ENCODE measurements at places on chromosomes 5 and 9.

- DNase-seq = no peak
Measured at GRCh38 chr9:124778575-124779367, 1.8 kb downstream of the OLFML2A start.

- peak; percentile 71 for DNase-seq
Measured at GRCh38 chr9:6080154-6080716, 64.8 kb upstream of the RANBP6 start.

DNA sequence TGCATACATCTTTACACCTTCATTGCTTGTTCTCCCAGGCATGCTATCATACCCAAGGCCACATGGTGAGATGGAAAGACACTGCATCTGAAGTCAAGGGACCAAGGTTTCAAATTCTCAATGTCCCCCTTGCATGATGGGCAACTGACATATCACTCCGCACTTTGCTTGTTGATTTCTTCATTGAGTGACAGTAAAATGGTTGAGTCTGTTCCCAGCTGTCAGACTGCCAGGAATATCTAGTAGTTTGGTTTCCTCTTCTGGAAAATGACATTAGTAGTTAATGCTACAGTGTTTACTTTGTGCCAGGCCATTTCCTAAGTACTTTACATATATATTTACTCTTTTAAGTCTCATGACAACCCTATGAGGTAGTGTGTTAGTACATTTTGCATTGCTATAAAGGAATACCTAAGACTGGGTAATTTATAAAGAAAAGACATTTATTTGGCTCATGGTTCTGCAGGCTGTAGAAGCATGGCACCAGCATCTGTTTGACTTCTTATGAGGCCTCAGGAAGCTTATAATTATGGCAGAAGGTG lies 114.4 kb downstream of the PCSK1 start:
- no peak for DNase-seq

DNA sequence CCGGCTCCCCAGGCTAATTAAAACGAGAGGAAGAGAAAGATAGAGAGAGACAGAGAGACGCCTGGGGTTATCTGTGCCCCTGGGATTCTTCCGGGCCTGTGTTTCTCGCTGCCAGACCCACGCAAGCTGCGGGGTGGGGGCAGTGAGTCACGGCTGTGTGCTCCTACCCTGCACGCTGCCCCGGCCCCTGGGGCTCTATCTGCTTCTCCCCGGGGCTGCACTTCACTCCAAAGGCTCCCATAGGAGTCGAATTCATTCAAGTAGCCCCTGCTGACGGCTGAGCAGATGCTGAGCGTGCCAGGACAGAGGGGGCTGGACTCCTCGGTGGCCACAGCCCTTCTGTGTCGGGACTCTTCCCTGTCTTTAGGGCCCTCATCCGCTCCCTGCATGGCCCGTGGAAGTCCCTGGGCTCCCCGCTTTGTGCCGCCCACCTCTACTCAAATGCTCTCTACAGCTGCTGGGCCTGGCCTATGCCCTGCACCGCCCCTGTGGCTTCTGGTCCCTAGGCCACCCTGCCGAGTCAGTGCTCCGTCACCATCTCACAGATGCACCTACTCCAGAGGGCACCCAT lies 22.8 kb downstream of the SARDH start:
- DNase-seq = no peak

DNA sequence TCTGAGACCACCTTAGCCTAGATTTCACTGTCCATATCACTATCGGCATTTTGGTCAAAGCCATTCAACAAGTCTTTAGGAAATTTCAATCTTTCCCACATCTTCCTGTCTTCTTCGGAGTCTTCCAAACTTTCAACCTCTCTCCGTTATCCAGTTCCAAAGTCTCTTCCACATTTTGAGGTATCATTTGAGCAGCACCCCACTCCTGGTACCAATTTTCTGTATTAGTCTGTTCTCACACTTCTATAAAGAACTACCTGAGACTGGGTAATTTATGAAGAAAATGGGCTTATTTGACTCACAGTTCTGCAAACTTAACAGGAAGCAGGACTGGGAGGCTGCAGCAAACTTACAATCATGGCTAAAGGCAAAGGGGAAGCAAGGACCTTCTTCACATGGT lies 215.5 kb downstream of the CYLC2 start:
- DNase-seq = no peak

GRCh38 chr5:149229298-149229937 lies 42.2 kb upstream of the AFAP1L1 start:
- DNase-seq = no peak

DNA sequence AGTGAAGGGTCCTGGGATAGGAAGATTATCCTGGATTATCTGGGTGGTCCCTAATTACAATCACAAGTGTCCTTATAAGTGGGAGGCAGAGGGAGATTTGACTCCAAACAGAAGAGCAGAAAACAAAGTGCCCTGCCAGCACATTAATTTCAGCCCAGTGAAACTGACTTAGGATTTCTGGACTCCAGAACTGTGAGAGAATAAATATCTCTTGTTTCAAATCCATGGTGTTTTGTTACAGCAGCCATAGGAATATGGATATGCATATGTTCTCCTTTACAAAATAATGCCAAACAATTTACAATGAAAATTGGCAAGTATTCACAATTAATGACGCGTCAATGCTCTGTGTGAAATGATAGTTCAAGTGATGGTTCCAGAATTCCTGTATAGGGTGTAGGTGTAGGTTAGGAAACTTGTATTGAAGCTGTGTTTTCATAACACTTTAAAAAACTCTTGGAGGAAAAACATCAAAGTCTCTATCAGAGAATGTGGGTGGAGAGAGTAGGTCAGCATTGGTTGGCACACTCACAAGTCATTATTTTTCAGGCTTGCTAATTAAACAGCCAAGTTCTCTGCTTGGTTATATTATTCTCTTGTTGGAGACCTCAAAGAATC lies 19.9 kb upstream of the PLPP1 start:
- no peak for DNase-seq

DNA sequence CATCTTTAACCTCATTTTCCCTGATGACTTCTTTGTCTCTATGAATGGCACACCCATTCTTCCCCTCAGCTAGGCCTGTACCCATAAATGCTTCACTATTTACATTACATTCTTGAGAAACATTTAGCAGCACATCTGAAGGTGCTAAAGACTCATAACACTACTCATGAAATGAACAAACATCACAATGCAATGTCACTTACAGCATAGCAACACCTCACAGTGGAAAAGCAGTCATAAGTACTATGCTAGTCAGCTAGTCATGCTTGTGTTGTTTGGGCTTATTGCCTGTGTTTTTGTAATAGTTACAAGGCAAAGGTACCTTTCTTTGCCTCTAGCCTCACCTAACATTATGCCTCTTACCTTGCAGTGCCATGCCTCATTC lies 228.9 kb downstream of the KIAA0825 start:
- DNase-seq = no peak

DNA sequence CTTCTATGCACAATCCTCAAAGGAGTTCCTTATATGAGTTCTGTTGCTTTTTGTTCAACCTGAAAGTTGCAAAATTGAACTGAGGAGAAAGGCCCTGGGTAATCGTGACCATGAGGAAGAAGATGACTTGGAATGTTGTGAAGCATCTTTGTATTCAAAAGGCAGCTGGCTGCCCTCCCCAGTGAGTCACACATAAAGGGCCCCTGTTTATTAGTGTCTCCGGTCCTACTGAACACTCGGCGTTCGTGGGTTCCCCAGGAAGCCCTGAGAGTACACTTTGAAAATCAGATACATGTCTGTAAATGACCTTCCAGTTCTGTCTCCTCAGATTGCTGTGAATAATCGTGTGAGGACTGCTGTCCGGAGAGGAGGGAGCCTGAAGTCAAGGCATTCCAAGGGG lies 73.6 kb downstream of the C9orf153 start:
- no peak for DNase-seq

DNA sequence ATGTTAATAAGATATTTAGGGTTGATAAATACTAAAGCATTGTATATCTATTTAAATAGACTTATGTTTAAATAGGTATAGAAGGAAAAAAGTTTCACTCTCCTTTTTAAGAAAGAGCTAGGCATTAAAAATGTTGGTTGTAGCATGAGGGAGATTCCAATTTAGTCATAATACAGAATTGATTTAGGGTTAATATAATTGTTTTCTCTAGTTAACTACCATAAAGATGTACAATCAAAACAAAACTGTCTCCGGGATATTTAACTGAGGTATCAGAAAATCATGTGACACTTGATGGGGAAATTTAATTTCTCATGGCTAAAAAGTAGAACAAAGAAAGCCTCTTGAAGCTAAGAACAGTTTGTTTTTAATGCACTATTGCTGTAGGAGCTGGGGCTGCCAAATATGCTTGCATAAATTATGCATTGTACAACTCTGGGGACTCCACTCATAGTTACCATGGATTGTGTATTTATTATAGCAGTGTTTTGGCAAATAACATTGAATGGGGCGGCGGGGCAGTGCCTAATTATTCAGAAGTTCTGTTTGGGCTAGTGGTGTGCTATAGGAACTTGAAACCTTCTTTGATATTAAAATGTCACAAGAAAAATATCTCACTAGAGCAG lies 44.2 kb downstream of the SMC2 start:
- DNase-seq = no peak

- no peak for DNase-seq
Measured at GRCh38 chr9:137369911-137370764, 52.8 kb downstream of the EXD3 start.
